ENCODE measurements at places on chromosomes 11 and 22.

GRCh38 chr11:58075781-58076180 is 45.0 kb downstream of the OR6Q1 start:
- no peak for DNase-seq

DNA sequence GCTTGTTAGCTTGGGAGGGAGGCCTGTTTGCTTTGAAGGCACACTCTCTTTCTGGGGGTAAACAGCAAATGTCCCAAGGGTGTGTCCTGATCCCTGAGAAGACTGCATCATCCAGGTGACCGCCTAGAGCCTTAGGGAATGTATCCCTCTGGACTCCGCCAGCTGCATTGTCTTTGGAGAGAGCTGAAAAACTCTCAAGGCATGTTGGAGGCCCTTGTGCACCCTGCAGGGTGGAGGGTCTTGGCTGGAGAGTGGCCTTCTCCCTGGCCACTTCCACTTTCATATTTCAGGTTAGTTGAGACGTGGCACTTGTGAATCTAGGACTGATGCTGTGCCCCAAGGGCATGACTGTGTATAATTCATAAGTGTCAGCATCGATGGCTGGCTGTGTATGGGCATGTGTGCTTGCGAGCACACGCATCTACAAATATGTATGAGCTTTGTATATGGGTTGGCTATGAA is 70.6 kb downstream of the ZBTB16 start:
- no peak for DNase-seq

GRCh38 chr11:7582338-7582985 is 68.7 kb downstream of the PPFIBP2 start:
- peak; percentile 32 for DNase-seq

DNA sequence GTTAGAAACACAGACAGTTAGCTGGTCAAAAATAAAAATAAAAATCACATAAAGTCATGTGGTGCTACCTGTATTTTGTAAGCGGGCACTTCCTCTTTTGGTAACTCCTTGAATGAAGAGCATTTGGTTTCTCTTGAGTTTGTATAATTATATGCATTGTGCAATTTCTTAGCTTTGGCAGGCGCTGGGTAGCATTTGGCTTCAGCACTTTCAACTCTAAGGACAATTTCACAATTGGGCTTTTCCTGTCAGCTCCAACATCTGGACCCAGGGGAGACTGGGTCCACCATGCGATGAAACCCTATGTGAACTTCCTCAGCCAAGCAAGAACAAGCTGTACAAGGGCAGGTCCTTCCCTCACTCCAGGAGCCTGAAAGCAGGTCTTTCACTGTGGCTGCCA is 169.1 kb downstream of the RRAS2 start:
- peak; percentile 25 for DNase-seq

DNA sequence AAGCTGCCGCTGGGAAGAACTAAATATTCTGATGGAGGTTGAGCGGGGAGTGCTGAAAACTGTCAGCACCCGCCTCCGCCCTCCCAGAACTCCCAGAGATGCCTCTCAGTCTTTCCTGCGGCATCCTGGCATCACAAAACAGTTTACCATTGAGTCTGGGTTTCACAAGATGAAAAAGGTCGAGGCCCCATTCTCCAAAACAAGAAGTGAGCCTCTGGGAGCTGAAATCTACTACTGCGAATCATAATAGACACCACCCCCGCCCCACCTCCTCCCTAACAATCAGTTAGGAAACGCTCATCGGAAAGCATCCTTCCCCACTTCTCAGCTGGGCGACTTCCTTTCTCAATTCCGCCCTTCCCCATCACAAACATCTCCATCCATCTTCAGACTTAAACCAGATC is 1.0 kb downstream of the SUN2 start:
- peak; percentile 63 for DNase-seq

DNA sequence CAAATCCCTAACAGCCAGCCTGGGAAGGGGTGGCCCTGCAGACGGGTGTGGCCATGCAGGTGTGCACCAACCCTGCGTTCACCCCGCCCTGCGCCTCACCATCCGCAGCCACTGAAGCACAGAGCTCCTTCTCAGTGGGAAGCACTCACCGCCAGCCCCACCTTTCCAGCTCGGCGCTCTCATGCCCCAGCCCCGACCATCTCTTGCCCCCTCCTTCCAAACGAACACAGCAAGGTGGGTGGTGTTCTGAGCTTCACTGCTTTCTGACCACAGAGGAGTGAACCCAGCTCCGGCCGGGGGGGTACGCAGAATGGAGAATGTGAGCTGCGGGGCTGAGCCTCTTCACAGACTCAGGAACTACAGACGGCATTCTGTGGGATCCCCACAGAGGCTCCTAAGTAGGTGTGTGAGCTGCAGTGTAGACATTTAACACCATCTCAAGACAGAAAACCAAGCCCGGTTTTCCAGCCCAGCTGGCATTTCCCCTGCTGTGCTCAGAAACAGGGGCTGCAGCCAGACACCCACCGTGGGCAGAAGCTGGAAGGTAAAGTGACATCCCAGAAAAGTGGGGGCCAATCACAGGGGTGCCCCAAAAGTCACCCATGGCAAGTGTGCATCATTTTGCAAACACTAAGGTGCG is 88.4 kb upstream of the RTL6 start:
- no peak for DNase-seq

DNA sequence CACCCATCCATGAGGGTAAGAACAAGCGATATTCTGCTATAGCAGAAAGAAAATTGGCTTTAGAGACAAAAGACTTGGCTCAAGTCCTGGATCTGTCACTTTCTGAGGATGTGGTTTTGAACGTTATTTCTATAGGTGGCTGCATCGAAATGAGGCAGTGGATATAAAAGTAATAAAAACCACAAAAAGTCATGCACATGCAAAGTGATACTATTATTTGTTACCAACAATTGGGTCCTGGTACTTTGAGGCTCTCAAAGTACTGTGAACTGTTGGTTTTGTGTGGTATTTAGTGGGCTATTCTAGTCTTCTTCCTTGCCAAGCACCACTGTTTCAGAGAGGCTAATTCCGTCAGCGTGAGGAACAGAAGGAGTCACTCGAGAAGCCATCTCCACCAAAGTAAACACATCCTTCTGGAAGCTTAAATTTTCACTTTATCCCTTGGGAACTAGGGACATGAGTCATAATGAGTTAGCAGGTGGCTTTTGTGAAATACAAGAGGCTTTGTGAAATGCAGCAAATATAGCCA is 13.1 kb downstream of the UBASH3B start:
- peak; percentile 61 for DNase-seq

- DNase-seq, result no peak
These were observed 375.4 kb downstream of the DDX10 start for GRCh38 chr11:109040303-109040702.

DNA sequence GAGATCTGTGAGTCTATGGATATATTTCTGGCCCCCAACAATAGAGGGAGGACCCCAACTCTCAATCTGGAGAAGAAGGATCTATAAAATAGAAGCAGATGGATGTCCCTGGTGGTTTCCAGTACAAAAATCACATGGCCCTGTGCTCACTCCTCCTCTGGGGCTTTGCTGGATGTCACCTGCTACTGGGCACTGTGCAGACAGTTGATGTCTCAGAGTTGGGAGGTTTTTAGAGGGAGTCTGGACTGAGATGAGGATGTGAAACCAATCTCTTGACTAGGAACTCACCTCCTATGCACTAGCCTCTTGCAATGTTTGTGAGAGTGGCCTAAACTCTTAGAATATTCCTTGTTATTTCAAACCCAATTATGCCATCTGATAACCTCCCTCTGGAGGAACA is 107.2 kb downstream of the SCN3B start:
- no peak for DNase-seq

GRCh38 chr11:114167771-114168448 is 108.4 kb downstream of the ZBTB16 start:
- no peak for DNase-seq

DNA sequence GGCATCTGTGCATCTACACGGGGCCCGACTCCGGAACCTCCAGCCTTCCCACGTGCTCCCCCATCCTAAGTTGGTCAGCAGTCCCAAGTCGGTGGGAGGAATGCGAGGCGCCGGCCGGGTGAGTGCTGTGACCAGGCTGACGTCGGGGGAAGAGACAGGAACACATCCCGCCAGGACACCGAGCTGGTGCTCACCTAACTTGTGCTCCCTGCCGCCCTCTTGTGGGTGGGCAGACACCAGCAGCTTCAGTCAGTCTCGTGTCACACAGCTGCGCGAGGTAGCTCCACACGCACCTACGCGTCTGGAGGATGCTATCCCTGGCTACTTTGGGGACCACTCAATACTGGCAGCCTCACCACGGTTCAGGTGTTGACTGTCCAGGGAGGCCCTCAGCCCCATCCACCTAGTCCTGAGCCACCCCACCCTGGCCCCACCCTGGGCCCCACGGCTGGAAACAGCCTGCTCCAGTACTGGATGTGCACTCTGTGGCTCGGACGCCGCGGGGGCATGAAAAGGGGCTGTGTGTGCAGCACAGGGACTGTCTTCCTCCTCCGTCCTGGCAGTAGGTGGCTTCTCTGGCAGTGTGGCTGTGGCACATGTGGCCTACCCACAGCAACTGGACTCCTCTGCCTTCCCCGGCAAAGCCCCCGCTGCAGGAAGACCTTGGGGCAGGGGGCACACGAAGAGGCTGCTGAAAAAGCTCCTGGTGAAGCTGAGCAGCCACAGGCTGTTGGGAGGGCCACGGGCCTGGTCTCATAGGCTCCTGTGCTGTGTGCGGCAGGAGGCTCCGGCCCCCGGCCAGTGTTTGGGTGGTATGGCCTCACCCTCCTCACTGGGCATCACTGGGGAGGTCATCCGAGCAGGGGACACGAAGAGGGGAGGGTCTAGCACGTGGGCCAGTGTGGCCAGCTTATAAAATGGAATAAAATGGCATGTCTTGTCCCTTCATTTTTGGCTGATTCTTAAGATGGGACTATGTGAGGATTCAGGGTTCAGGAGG is 11.2 kb upstream of the BID start:
- DNase-seq, result peak; percentile 48

DNA sequence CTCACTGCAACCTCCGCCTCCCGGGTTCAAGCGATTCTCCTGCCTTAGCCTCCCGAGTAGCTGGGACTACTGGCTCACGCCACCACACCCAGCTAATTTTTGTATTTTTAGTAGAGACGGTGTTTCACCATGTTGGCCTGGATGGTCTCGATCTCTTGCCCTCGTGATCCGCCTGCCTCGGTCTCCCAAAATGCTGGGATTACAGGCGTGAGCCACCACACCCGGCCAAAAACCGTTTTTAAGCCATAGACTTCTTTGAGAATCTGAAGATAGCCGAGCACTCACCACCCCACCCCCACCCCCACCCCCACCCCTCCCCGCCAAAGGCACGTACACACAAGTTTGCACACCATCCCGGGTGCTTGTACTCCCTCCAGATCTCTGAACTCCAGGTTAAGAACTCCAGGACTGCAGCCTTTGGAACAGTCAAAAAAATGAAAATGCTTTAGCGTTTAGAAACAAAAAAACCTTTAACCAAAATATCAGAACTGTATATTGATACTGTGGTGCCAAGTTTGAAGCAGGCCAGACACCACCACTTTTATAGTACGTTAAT is 1.5 kb downstream of the CRKL start:
- DNase-seq, result no peak
